ENCODE measurements at places on chromosomes 1 and 21. TPM values are rescaled to one million over a fixed set of nuclear protein-coding genes. Genes with fewer than 3 reads are reported as not detected.

GRCh38 chr21:41928621-41929220, 25.1 kb downstream of the C2CD2 start:
- no peak for DNase-seq

DNA sequence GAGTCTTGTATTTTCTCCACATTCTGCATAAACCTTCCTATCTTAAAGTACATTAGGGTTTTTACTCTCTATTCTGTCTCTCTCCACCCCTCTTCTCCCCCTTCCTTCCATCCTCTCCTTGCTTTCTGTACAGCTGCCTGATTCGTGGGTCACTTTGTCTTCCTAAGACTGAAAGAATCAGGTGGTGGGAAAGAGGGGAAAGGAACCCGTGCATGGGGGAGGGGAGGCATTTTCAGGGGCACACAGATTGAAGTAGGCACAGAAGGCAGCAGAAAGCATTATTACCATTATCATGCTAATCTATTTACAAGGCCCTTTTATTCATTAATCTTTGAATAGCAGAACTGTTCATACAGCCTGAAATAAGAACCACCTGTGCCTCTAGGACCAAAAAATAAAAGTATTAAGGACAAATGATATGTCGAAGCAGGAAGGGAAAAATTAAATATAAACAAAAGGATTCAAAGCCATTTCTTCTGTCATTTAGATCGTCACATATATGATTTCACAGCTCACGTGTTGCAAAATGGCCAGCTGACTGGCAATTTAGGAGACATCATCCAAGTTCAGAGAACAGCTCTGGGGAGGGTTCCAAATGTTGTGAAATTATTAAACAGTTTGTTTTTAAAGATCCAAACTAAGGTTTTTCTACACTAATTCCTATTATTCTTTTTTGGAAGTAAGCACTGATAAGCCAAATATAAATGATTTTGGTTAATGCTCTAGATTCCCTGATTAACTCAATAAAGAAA, 154.6 kb downstream of the PBX1 start:
- DNase-seq: no peak

GRCh38 chr1:55053265-55053954, 14.1 kb downstream of the PCSK9 start:
- no peak for DNase-seq

DNA sequence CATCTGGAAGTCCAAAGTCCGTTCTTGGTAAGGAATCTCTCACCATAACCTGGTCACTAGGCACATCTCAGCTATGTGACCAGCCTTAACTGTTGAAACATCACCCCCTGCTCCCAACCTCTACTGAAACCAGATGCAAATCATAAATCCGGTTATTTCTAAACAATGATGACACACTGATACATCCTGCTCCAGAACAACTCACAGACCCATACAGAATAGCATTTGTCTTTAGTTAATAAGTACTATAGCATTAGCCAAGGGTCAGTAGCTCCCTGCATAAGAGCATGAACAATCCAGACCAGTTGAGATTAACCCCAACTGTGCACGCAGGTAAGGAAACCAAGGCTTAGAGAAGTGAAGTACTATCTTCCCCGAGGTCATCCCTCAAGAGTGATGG, 38.0 kb upstream of the KCTD3 start:
- DNase-seq: no peak

DNA sequence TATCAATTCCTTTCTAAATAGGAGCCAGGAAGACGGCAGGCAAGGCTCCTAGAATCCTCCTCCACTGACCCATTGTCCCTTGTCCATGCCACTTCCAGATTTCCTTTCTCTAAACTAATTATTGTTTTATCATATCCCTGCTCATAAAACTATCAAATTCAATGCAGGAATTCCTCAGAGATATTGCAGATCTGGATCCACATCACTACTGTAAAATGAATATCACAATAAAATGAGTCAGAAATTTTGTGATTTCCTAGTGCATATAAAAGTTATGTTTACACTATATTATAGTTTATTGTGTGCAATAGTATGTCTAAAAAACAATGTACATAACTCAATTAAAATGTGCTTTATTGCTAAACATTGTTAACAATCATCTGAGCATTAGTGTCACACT, 498.7 kb upstream of the NEGR1 start:
- no peak for DNase-seq

GRCh38 chr1:228839656-228840055, 104.4 kb downstream of the RHOU start:
- no peak for DNase-seq

DNA sequence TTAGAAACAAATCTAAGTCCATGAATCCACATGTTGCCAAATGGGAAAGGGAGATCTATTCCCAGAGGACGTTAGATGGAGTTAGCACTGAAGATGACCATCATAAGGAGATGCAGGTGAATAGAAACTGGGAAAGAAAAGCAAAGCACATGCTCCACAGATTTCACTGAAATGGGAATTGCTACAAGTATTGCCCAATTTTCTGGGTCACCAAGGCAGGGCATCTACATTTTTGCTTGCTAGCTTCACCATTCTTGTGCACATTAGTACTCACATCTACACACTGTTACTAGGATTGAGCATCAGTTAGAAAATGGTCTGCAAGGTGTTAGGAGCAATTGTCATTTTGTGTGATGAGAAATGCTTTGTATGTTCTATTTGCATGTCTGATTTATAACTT, 99.1 kb downstream of the JAK1 start:
- DNase-seq: no peak

GRCh38 chr1:27071049-27071416, 58.4 kb upstream of the TENT5B start:
- DNase-seq: no peak

DNA sequence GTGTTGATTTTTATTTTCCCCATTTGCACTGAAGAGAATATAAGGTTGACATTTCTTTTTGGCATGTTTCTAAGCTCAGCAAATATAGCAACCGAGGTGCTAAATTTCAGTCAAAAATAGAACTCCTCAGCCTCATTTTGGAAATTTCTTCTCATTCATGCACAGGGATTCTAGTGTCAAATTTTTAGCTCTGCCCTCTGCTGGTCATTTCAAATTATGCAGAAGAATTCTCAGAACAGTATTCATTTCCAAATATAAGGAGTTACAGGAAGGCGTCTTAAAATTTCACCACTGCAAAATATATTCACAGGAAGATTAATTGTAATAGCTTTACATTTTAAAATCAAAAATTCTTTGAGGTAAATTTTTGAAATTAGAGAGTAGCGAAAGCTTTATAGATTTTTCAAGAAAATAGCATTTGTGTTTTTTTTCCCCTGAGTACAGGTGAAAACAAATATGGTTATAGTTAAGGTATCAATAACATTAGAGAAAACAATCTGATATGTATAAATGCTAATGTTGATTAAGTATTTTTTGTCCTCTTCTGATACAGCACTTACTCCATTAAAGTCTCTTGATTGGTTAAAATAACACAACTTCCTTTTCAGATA, 57.9 kb downstream of the FMN2 start:
- no peak for DNase-seq

- DNase-seq: no peak
Measured at GRCh38 chr1:53592985-53593757, 134.0 kb downstream of the DMRTB1 start.

- DNase-seq: no peak
Measured at GRCh38 chr1:24009406-24009805, 29.3 kb upstream of the SRSF10 start.

DNA sequence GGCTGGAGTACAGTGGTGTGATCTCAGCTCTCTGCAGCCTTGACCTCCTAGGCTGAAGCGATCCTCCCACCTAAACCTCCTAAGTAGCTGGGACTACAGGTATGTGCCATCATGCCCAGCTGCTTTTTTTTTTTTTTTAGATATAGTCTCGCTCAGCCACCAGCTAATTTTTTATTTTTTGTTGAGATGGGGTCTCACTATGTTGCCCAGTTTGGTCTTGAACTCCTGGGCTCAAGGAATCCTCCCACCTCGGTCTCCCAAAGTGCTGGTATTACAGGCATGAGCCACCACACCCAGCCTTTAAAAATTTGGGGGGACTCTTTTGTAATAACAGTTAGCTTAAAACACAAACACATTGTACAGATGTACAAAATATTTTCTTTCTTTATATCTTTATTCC, 1.7 kb upstream of the SNX27 start:
- DNase-seq: no peak

DNA sequence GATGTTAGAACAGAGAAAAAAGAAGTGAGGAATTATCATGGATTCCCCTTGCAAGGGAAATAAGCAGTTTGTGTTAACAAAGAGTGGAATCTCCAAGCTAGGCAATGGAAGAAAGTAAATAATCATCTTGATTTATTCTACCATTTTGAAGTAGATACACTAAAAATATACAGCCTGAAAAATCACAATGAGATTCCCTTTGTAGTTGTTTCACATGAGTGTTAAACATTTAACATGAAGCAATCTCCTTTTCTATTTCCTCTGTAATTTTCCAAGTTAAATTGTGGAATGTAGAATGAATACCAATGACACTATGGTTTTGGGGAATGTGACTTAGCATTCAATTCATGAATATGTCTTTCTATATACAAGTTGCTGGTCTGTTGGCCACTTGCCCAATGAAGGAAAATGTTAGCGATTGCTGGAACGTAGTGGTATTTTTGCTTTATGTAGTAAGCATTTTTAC, 5.7 kb downstream of the TGFB2 start:
- no peak for DNase-seq

- DNase-seq: peak; percentile 40
Measured at GRCh38 chr1:164780863-164781262, 221.9 kb downstream of the PBX1 start.

DNA sequence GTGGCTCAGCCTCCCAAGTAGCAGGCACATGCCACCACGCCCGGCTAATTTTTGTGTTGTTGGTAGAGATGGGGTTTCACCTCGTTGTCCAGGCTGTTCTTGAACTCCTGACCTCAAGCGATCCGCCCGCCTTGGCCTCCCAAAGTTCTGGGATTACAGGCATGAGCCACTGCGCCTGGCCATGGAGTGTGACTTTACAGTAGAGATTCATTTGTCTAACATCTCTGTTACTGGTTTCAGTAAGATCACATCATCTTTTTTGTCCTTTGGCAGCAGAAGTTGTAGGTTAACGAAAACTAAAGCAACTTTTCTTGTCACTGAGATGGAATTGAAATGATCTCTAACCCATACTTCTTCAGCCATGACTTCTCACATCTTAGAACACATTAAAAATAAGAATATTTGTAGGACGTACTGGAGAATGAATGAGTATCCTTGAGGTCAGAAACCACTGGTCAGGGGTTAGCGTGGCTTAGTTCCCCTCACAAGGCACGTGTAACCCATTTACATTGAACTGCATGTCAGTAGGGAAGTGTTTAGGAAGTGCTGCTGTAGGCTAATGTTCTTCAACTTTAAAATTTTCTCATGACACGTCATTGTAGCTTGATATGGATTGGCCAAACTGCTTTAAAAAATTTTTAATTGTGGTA, 75.9 kb downstream of the CAMTA1 start:
- DNase-seq: no peak

- DNase-seq: no peak
Measured at GRCh38 chr1:975896-976683, 5.8 kb downstream of the PERM1 start.

DNA sequence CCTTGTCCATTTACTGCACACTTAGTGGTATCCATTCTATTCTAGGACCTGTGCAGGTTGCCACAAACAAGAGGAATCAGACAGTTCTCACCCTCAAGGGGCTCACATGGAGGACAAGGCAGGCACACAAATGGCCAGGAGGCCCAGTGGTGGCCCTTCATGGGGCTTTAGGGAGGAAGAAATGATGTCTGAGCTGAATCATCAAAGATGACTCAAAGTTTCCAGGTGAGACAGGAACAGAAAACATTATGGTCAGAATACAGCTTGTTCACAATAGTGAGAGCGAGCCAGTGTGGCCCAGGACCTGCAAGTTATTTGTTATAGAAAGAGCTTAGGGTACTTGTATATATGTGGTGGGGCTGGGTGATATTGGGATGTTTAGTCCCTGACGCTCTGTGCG, 26.4 kb downstream of the SHISAL2A start:
- DNase-seq: no peak

- DNase-seq: no peak
Measured at GRCh38 chr1:18637962-18638834, 7.6 kb downstream of the PAX7 start.

GRCh38 chr1:47738560-47739182, 258.5 kb downstream of the TRABD2B start:
- DNase-seq: peak; percentile 31

GRCh38 chr1:196732526-196732925, 42.1 kb upstream of the CFHR3 start:
- DNase-seq: no peak

- DNase-seq: no peak
Measured at GRCh38 chr1:76862447-76862846, 4.8 kb upstream of the ST6GALNAC5 start.

GRCh38 chr1:116514708-116515525, 55.9 kb downstream of the CD58 start:
- DNase-seq: no peak

- DNase-seq: peak; percentile 14
Measured at GRCh38 chr21:44887807-44888580, 14.5 kb upstream of the PTTG1IP start.

DNA sequence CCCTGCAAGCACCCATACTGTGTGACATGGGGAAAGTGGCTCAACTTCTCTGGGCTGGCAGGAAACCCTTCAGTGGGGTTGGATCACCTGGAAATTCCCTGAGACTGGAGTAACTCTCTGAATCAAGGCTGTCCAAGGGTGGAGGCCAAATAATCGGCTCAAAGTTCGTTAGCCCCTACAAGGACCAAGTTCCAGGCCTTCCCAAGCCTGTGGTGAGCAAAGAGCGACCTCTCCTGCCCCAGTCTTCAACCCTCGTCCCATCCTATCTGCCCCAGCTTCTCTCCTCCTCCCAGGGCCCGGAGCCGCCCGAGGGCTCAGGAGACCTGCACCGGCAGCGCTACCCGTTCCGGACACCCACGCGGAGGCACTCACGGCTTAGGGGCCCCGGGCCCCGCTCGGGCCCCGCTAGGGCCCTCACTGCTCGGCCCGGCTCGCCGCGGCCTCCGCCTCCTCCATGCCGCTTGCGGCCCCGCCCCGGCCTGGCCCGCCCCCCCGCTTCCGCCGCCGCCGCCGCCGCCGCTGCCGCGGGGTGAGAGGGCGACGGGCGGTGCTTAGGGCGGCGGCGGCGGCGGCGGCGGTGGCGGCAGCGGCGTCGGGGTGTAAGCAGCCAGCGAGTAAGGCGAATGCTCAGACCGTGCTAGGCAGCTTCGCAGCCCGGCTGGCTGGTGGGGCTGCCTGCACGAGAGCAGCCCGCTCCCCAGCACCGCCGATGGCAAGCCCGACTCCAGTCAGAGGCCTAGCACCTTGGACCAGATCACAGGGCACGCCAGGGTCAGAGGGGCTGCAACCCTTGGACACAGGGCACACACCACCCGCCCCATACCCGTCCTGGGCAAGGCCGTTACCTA, at the start of gene POMGNT1:
Gene POMGNT1, minus strand, starts transcription at position 471 of the 848 bp plus-strand sequence. CDS start 613 bp downstream, outside the sequence.
- DNase-seq: peak; percentile 76

- DNase-seq: no peak
Measured at GRCh38 chr1:202843081-202843480, 32.3 kb downstream of the PCAT6 start.

SLC45A1 gene
- 1.8 TPM for total RNA-seq

NGF gene
- 5.3 TPM for total RNA-seq

FMOD gene
- 11.2 TPM for total RNA-seq

VN1R5 gene
- total RNA-seq: not detected

AJAP1 gene
- 0.16 TPM for total RNA-seq

MCOLN2 gene
- 0.19 TPM for total RNA-seq

FCER1G gene
- total RNA-seq: 22.0 TPM

RAB7B gene
- total RNA-seq: 1.4 TPM

NPPB gene
- total RNA-seq: 119 TPM

SPATA21 gene
- not detected for total RNA-seq

SH2D1B gene
- total RNA-seq: 0.11 TPM

XPR1 gene
- total RNA-seq: 60.4 TPM

MYOM3 gene
- total RNA-seq: 440 TPM

RNF186 gene
- total RNA-seq: not detected

S100A3 gene
- total RNA-seq: 0.36 TPM
